ENCODE measurements at places on chromosomes 7 and 10.

GRCh38 chr7:138607216-138608126 lies 93.7 kb downstream of the SVOPL start:
- DNase-seq: no peak

- DNase-seq: peak; percentile 39
Measured at GRCh38 chr7:149209518-149210269, 14.3 kb downstream of the ZNF282 start.

DNA sequence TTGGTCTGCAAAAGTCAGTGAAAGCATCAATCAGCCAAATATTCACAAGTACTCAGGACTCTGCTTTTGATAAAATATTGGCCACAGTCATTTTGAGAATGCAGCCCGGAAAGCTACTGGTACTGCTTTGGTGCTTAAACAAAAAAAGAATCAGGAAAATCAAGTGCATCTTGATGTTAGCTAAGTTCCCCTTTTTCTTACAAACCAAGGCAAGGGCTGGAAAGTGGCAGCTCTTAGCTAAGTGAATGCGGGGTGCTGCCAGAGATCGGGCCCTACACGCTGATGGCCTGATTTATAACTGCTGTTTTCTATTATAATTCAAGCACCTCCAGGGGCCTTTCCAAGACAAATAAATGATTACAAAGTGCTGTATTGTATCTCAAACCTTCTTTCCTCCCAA lies 136.8 kb upstream of the MGMT start:
- DNase-seq: no peak

- DNase-seq: peak; percentile 78
Measured at GRCh38 chr10:113503930-113504329, 48.9 kb upstream of the HABP2 start.

GRCh38 chr10:51821045-51821444 lies 121.7 kb upstream of the CSTF2T start:
- DNase-seq: no peak

DNA sequence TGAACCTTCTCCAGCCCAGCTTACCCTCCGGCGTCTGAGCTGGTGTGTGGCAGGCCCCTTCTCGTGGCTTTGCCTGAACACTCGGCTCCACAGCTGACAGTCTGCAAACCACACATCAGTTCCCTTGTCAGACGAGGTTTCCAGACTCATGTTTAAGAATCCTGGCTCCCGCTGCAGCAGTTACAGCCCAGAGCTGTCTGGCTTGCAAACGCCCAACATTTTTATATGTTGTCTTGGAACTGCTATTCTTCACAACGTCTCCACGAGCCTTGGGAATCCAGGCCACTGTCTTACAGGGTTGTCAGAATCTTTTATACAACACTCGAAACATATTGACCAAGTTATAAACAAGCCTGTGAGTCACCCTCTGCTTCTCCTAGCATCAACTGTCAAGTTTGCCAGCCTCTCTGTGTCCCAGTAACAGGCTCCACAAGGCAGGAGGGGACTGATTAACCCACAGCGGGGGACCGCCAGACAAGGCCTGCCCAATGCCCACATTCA lies 68.1 kb downstream of the TNS3 start:
- no peak for DNase-seq

GRCh38 chr7:18402488-18403183 lies 92.9 kb upstream of the HDAC9 start:
- peak; percentile 69 for DNase-seq

DNA sequence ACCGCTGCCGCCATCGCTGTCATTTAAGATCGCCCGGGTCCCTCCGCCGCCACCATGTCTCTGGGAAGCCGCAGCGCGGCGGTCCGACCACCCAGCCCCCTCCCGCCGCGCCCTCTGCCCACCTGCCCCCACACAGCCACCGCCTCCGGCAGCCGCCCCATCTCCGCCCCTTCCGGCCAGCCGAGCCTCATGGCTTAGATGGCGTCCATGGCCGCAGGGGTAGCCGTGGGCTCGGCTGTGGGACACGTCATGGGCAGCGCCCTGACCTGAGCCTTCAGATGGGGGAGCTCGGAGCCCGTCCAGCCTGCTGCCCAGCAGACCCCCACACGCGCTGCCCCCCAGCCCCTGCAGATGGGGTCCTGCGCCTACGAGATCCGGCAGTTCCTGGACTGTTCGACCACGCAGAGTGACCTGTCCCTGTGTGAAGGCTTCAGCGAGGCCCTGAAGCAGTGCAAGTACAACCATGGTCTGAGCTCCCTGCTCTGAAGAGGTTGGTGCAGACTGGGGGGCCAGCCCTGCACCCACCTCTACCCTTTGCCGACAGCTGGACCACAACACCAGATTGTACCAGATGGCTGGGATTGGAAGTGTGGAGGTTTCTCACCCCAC lies 38.0 kb upstream of the TARP start:
- DNase-seq: peak; percentile 66

DNA sequence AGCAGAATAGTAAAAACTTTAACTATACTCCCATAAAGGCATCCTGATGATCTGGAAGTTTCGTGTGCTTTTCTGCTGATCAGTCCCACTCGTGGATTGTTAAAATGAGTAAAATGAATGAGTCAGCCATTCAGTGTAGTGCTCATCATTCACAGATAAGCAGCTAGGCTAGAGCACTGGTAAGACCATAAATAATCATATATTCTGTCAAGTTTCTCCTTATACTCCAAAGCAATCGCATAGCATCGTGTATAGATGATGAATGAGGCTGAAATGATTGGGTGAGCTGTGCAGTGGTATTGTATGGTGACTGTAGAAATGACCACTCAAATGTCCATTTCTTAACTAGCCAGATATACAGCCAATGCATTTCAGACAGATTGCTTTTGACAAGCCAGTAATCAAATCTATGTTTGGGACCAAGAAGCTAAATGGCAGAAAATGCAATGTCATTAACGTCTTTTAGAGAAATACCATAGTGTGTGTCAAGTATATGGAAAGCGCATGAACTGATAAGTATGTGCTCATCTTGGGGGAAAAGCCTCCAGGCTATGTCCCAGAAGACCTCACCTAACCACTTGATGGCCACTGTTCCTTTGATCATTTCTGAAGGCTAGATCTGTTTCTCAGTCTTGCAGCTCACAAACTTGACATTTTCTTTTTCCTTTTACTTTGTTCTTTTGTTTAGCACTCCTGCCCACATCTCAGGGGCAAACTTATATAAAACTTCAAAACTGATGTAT lies 227.2 kb upstream of the FAM3C start:
- DNase-seq: no peak

DNA sequence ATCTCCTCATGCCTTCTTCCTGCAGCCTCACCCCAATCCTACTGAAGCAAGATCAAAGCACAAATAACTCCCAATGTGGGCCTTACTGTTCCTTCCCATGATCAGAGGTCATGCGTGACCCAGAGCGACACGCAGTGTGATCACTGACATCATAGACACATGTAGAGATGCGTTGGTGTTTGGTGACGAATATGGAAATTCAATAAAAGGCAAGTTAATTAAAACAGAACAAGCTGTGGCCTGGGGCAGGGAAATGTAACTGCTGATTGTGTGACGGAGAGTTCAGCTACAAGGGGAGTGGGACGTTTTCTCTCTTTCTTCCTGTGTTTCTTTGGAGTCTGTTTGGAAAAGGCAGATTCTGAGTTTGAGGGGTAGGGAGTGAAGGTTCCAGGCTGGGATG lies 34.8 kb upstream of the CARD11 start:
- no peak for DNase-seq

DNA sequence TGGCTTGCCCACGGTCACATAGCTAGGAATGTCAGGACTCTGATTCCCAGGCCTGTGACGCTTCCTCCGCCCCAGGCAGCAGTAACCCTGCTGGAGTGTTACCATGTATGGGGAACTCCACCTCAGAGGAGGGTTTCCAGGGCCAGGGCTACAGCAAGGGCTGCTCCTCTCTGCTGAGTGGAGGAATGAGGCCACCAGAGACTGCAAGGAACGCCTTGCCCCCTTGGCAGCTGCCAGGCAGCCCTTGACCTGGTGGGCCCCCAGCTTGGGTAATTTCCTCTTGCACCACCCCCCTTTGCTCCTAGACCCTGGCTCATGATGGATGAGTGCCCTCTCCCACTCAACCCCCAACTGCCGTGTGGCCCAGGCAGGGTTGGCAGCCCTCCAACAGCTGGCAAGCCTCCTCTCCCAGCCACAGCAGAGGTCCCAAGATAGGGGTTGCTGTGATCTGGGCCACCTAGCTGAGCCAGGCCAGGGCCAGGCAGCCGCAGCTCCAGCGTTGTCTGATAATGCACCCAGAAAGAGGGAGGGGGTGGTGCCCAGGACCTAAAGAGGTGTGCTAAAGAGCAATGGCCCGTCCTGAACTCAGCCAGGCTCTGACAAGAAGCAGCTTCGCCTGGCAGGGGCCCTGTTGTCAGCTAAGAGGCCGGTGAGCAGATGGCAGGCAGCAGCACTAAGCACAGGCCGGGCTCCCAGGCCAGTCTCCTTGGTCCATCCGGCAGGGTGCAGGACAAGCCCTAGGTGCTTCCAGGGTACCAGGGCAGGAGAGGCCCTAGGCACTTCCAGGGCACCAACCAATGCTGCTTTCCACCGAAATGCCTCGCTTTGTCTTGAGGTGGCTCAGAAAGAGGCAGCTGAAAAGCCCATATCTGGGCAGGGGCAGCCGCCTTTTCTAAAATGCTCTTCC lies 35.4 kb downstream of the DRGX start:
- no peak for DNase-seq

DNA sequence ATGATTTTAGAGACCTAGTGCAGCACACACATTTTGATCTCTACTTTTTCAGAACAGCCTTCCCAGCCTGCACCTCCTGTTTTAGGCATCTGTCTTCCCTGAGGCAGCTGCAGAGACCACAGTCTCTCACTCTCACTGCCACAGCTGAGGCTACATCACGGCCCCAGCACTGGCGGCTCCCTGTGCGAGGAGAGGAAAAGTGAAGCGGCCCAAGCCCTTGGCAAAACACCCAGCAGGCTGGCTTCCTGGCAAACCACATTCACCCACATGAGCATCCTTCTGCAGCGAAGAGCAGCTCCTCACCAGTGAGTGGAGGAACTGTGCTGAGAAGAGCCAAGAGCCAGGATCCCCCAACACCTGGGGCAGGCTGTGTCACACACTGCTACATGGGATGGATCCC lies 14.0 kb downstream of the HUS1 start:
- no peak for DNase-seq

- DNase-seq: no peak
Measured at GRCh38 chr10:128854963-128855362, 612.1 kb upstream of the MGMT start.

DNA sequence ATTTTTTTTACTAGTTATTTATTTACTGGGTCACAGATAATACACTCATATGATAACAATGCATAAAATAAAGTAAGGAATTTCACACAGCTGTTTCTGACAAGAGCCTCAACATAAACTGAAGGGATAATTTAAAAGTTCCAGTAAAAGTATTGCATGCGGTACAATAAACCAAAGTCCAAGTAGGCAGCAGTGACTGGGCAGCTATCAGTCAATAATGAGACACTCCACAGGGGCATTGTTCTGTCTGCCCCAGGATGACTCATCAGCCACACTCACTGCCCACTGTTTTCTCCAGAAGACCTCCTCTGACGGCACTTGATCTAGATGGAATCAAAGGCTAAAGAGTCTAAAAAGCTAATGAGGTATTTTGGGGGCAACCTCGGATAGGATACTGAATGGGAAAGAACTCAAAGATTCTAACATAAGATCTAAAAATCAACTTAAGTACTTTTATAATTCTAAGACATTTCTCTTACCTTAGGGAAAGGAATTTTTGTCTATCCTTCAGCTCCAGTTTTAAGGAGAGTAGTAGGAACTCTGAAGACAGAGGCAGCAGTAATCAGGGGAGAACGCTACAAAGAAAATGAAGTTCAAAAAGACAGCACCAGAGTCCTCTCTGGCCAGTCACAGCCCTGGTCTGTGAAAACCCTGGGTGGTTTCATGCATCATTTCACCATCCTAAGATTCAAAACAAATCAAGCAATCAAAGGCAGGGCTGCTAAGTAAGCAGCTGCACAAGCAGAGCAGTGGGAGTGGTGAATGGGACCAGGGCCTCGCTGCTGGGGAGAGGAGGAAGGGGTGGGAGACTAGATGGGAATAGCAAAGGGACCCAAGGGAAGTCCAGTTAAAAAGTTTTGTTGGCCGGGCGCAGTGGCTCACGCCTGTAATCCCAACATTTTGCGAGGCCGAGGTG lies 175.1 kb downstream of the AVL9 start:
- no peak for DNase-seq

DNA sequence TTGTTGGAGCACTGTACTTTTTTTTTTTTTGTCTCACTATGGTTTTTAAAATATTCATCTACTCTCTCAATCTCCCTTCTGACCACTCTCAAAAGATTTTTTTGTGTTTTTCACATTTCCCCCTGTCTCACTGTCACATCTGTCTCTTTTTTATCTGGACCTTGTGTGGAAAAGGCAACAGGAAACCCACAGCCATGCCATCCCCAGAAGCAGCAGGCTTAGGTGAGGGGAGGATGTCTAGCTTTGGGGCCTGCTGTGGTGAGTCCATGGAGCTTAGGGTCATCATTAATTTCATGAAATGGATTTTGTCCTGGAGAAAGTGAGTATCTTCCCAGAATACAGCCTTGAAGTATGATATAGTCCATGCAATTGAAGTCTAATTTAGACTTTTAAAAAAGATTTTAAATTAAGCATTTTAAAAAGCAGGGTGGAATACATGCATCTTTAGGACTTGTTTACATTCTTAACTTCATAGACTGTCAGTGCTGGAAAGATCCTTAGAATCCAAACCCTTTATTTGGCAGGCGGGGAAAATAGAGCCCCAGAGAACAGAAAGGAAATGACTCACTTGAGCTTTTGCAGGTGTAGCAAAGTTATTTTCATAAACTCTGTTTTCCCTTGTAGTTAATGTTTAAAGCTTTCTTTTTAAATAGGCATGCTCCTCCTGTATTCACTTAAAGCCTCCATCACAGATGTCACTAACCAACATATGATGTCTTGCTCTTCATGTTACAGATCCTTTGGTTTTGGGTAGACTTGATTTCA lies 25.1 kb downstream of the MINDY4 start:
- no peak for DNase-seq

GRCh38 chr7:130021105-130021834 lies 29.9 kb downstream of the ZC3HC1 start:
- no peak for DNase-seq

DNA sequence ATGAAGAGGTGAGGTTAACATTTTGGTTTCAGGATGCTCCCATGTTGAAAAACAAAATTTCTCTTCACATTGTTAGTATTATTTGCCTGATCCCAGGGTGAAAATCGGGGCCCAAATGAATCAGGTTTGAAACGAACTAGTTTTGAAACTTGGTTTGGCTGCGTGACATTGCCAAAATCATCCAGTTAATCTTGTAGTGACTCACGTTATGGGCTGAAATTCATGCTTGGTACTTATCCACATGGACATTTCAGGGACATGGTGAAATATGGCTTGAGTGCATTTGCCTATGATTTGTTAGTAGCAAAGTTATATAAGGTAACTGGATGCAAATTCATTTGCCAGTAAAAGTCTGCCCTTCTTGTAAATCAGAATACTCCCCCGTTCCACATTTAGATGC lies 97.3 kb downstream of the CFAP58 start:
- DNase-seq: no peak

DNA sequence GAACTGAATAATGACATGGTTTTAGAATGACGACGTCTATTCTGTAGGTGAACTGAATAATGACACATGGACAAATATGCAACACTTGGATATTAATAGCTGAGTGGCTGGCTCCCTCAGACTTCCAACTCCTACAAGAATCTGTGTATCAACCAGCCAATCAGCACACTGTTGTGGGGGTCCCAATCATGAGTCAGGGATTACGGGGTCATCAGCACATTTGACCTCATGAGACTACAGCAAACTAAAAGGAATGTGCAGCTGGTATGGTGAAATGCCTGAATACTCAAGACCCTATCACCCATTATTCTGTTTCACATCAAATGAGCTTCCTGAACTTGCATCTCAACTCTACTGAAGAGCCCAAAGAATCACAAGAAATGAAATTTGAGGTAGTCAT lies 192.5 kb downstream of the ANK3 start:
- DNase-seq: no peak
